CD4-positive, alpha-beta T cell treated with Interleukin-2 at 100 ng/mL for 4 hours (primary cell): ENCODE measurements at places on chromosomes 11 and 22.
A peak's percentile ranks its signal among the peaks of the same experiment; 100 is the strongest.

- DNase-seq, result peak; percentile 85
These were observed at the start of gene CAPRIN1 for GRCh38 chr11:34051349-34052035. Gene CAPRIN1, plus strand, starts transcription at chr11:34051731. Its CDS starts 690 bp downstream, at chr11:34052421.

- DNase-seq, result no peak
These were observed 1.3 kb upstream of the CLCF1 start for GRCh38 chr11:67374571-67375281.

DNA sequence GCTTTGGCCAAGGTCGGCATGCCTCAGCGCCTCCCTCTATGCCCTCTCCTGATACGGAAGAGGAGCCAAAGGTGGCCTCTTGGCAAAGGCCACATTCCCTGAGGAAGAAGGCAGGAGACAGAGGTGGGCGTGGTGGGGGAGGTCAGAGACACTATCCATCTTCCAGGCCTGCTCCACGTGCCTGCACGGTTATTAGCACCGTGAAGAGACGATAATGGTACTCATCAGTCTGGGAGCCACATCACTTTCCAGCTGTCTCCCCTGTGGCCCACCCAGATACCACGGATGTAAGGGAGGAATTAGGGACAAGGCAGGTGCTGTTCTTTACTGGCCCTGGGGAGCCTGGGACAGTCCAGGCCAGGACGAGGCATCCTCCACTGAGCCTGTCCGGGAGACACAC lies 354.3 kb downstream of the MN1 start:
- DNase-seq, result no peak

DNA sequence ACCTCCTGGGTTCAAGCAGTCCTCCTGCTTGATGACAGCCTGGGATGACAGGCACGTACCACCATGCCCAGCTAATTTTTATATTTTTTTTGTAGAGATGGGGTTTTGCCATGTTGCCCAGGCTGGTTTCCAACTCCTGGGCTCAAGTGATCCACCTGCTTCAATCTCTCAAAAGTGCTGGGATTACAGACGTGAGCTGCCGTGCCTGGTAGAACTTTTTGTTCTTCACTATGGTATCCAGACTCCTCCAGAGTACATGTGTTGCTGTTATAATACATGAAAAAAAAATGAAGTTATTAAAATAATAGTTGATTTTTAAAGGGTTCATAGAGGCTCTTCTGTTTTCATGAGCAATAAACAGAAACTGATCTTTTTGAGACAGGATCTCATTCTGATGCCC lies 29.6 kb downstream of the ZNF143 start:
- DNase-seq, result no peak

- DNase-seq, result no peak
These were observed 33.1 kb upstream of the CBX7 start for GRCh38 chr22:39185601-39186012.

- DNase-seq, result peak; percentile 33
These were observed 87.6 kb upstream of the FSHB start for GRCh38 chr11:30143098-30143705.

GRCh38 chr22:37497062-37497599 lies 10.9 kb upstream of the MFNG start:
- DNase-seq, result no peak

DNA sequence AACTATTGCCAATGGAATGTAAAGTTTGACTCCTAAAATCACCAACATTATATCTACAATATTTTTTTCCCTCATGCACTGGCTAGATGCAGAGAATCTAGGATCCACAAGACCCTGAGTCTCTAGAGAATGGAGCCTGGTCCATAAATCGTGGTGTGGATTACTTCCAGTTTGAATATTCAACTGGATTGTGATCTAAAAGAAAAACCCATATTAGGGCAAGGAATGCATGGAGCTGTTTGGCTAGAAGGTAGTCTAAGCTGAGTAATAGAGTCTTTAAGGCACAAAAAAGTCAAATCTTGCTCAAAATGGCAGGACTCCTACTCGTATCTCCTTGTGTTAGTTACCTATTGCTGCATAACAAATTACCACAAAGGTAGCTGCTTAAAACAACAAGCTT lies 9.4 kb upstream of the MS4A5 start:
- no peak for DNase-seq

DNA sequence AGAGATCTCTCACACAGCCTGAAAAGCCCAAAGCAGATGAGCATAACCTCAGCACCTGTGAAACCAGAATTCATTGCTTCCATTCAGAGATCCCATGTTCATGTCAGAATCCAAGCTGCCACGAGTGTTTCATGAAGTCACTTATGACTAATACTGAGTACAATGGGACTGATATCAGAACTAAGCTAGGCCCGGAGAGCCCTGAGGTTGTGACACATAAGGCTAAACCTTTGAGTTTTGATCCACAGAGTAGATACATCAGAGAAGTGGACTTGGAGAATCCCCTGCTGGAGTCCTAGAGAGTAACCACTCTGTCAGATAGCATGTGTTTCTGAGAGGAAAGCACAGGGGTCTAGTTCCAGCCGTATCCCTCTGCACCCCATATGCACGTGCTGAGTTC lies 890 bp upstream of the GLYATL1 start:
- DNase-seq, result no peak

DNA sequence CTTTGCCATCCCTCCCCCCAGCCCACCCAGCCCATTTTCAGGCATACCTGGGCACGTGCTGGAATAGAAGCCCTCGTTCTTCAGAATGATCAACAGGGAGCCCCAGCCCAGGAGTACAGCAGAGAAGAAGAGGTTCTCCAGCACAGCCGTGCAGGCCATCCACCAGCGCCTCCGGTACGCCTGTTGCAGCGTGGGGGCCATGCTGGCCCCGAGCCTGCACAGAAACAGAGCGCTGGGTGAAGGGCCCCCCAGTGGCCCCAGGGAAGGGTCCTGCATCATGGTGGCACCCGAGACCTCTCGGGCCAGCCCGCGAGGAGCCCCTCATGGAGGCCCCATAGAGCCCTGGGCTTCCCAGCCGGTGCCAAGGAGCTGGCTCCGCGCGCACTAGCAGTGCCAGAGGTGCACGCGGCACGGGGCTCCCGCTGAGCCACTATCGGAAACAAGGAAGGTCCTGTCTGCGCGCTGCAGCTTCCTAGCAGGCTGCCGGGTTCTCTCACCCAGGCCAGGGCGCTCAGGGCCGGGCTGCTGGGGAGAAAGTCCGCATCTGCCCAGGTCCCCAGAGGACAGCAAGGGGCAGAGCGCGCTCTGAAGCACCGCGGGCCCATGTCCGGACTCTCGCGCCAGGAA lies 1.5 kb downstream of the SLC43A1 start:
- no peak for DNase-seq

- no peak for DNase-seq
These were observed 51.3 kb downstream of the CACNA1I start for GRCh38 chr22:39621826-39622225.

- no peak for DNase-seq
These were observed 1.6 kb downstream of the C11orf87 start for GRCh38 chr11:109423466-109424190.

DNA sequence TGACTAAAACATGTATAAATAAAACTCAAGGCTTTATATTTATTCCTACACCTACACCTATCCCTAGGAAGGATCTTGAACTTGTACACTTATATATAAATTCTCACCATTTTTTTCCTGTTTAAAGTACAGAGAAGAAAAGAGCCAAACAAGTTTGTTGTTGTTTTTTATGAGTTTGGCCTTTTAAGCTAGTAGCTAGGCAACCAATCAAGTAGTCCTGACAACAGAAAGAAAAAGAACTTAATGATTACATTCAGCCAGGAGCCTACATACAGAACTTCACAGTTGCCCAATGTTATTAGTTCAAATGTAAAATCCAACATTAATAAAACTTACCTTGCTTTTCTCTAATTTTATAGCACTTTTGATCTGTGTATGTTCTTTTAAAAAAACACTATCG lies 316.2 kb downstream of the SOX6 start:
- DNase-seq, result no peak

- DNase-seq, result no peak
These were observed 263.6 kb upstream of the NCAM1 start for GRCh38 chr11:112697391-112698178.

DNA sequence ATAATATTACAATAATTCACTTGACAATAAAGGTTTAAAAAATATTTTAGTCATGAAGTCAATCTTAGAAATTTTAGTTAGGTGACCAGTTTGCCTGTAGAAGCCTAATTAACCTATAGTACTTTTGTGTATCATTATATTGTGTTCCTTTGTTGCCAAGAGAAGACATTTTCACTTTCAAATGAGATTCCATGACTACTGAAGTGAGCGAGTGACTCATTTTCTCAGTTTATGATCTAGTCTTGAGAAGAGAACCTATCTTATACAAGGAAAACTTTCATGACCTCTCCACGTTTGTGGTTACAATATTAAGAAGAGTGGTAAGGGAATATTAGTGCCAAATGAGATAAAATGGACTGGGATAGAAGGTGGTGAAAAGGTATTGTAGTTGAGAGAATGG lies 423.9 kb upstream of the CHORDC1 start:
- no peak for DNase-seq

GRCh38 chr22:45497351-45498145 lies 5.1 kb upstream of the FBLN1 start:
- no peak for DNase-seq

GRCh38 chr11:109934151-109934550 lies 159.0 kb upstream of the ZC3H12C start:
- no peak for DNase-seq

- DNase-seq, result no peak
These were observed 10.3 kb downstream of the FXYD2 start for GRCh38 chr11:117814204-117814765.

DNA sequence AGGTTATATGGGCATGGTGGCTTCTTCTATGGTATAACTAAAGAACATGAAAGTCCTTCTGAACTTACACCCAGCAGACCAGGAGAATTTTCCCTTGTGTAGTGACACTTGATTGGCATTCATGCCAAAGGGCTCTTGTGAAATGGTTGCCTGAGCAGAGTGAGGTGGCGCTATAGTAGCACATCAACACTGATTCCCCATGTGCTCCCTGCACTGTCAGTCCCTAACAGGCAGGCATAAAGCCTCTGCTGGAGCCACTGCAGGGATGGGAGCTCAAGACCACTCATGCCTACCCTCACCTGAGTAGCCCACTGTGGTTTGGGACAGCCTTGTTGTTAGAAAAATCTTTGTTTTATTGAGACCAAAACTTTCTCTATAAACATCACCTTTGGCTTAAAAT lies 92.6 kb upstream of the LIN7C start:
- DNase-seq, result no peak
